ENCODE measurements at places on chromosomes 3 and 15.

DNA sequence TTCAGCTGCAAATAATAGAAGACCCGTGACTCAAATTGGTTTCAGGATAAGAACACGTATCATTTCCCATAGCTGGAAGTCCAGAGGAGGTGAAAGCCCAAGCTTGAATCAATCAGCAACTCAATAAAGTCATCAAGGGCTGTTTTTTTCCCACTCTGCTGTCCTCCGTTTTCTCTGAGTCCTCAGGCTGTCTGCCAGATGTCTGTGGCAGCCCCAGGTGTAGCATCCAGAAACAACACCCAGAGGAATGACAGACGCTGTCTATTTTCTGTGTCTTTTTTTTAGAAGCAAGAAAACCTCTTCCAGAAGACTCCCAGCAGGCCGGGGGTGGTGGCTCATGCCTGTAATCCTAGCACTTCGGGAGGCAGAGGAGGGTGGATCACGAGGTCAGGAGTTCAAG, 204.4 kb downstream of the FAM43A start:
- no peak for DNase-seq

- DNase-seq = no peak
Measured at GRCh38 chr3:184455991-184456390, 76.1 kb downstream of the CHRD start.

DNA sequence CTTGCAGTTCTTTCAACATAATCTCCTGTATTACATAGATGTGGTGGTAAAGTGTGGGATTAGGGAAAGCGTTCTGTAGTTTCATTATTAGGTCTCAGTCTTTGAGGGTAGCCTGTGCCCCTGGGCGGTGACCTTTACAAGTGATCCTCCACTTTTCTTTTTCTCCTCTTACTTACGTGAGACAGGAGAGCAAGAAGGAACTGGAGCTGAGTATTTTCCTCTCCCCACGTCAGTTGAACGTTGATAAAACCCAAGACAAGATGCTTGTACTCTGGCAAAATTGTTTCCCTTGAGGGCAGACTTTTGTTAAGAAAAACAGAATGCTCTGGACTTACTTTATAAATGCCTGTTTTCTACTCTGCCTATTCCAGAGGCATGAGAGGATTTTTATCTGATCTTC, 378.7 kb downstream of the ZNF385D start:
- DNase-seq = no peak

GRCh38 chr3:12966847-12967605, 106.2 kb downstream of the IQSEC1 start:
- DNase-seq = peak; percentile 39

- DNase-seq = no peak
Measured at GRCh38 chr15:70435872-70436271, 327.5 kb downstream of the UACA start.

DNA sequence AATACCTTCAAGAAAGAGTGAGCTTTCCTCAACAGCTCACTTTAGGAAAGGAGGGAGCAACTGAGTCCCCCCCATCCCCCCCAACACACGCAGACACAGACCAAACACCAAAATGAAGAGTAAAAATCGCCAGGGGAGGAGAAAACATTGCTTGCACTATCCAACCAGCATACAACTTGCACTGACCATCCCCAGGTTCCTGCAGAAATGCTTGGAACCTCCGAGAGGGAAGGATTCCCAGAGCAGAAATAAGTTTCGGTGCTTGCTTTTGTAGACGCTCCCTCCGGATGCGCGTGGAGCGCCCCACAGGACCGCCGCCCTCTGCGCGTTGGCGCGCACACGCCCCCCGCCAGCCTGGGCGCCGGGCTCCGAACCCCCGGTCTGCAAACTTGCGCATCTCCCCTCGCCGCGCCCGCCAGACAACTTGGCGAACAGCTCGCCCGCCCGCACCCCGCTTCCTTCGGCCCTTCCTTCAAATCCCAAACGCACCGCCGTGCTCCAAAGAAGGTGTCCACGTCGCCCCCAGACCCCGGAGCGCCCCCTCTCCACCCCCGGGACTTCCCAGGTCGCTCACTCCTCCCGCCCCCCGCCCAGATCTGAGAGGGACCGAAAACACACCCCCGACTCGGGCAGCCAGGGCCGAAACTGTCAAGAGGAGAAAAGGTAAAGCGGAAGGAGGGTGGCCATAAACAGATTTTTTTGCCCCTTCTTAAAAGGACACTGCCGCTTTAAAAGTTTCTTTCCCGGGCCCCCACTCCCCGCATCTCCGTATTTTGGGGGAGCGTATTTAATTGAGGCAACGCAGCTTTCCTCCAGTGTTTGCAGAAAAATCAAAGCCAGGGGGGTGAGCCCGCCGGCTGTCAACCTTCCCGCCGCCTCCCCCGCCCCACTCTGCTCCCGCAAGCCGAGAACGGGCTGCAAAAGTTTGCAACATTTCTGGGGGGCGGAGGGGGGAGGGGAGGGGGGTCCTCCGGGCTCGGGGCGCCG, 859 bp downstream of the RORA start:
- no peak for DNase-seq

GRCh38 chr3:157816896-157817295, 289.3 kb downstream of the SHOX2 start:
- no peak for DNase-seq
